ENCODE measurements at places on chromosomes 5 and 9. TPM values are rescaled to one million over a fixed set of nuclear protein-coding genes. Genes with fewer than 3 reads are reported as not detected.

RNF183 gene
- not detected for total RNA-seq

OBP2B gene
- not detected for total RNA-seq

GABRA6 gene
- not detected for total RNA-seq

CER1 gene
- 0.32 TPM for total RNA-seq

SNCAIP gene
- 10.2 TPM for total RNA-seq

PCDHB12 gene
- 3.1 TPM for total RNA-seq

SMIM33 gene
- not detected for total RNA-seq

HAUS6 gene
- 36.7 TPM for total RNA-seq

DBH gene
- total RNA-seq: 0.59 TPM

FAM114A2 gene
- total RNA-seq: 32.4 TPM

CDH12 gene
- total RNA-seq: not detected

EDIL3 gene
- total RNA-seq: 1.2 TPM

CAMK4 gene
- 9.4 TPM for total RNA-seq

PCDHA11 gene
- total RNA-seq: 6.5 TPM

PCDHAC1 gene
- 4.1 TPM for total RNA-seq

GDF9 gene
- 0.49 TPM for total RNA-seq

SLC45A2 gene
- total RNA-seq: 0.36 TPM

SLC4A9 gene
- not detected for total RNA-seq

IFNK gene
- total RNA-seq: not detected

SPATA31D4 gene
- not detected for total RNA-seq

CCNJL gene
- 29.7 TPM for total RNA-seq

CFAP77 gene
- 0.23 TPM for total RNA-seq

OR1J2 gene
- not detected for total RNA-seq

AJM1 gene
- total RNA-seq: 3.3 TPM

TENT4A gene
- total RNA-seq: 41.2 TPM

SPINK7 gene
- total RNA-seq: not detected

LAMC3 gene
- 4.0 TPM for total RNA-seq

PKN3 gene
- total RNA-seq: 28.0 TPM

FBXL7 gene
- total RNA-seq: 20.8 TPM

CDC25C gene
- 22.5 TPM for total RNA-seq

NUTM2F gene
- total RNA-seq: 0.09 TPM

PLAC8L1 gene
- total RNA-seq: 1.8 TPM

ZNF879 gene
- 6.6 TPM for total RNA-seq

GLDC gene
- 37.8 TPM for total RNA-seq

MLANA gene
- not detected for total RNA-seq

PDLIM7 gene
- 129 TPM for total RNA-seq

STC2 gene
- 2.6 TPM for total RNA-seq

FRRS1L gene
- 3.4 TPM for total RNA-seq

SPDL1 gene
- total RNA-seq: 53.3 TPM

ISOC1 gene
- 25.9 TPM for total RNA-seq

THBS4 gene
- 6.9 TPM for total RNA-seq

NR5A1 gene
- total RNA-seq: 0.35 TPM

FAM200C gene
- 9.6 TPM for total RNA-seq

PCDHAC2 gene
- total RNA-seq: 1.8 TPM

C9orf50 gene
- total RNA-seq: 0.27 TPM

RNF44 gene
- 93.8 TPM for total RNA-seq

SGCD gene
- total RNA-seq: 0.33 TPM

NR3C1 gene
- 1.3 TPM for total RNA-seq

PCDH12 gene
- 0.25 TPM for total RNA-seq

DAB2IP gene
- total RNA-seq: 48.3 TPM

GLRA1 gene
- 0.21 TPM for total RNA-seq

TMEM174 gene
- not detected for total RNA-seq

FBN2 gene
- total RNA-seq: 58.3 TPM

OSMR gene
- total RNA-seq: 2.7 TPM

ANKDD1B gene
- total RNA-seq: 0.20 TPM

All from neural crest cell (in vitro differentiated cells).